ENCODE measurements at places on chromosomes 12 and 14.

DNA sequence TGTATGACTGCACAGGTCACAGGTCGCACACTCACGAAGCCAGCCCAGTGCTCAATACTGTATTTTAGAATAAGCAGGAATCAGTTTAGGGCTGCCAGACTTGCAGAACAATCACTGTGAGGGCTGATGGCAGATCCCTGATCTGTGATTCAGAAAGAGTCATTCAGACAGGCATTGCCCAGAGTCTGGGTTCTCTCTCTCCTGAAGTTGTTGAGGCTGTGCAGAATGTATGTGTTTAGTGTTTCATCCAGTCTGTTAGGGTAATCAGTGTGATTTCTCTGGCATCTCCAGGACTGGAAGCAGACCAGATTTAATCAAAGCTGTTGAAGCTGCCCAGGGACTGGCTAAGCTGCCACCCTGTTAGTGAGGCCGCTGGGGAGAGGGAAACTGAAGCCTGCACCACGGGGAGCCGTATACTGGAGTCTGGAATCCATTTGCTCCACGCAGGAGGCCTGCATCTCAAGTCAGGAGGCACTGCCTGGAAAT lies 69.3 kb downstream of the ETV6 start:
- DNase-seq = no peak

DNA sequence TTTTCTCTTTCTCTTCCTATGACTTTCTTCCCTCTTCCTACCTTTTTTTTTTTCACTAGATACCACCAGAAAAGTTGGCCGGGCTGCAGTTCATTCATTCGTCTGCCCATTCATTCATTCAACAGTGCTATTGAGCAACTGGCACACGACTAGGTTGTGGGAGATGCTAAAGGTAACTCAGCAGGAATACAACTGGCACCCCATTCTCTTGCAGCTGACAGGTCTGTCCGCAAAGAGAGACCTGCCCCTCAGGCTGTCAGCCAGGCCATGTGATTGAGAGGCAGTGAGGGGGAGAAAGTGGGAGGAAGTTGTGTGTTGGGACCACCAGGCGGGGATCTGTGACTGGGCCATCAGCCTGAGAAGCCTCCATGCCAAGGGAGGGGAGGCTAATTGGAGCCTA lies 105.2 kb downstream of the TSPAN9 start:
- no peak for DNase-seq

DNA sequence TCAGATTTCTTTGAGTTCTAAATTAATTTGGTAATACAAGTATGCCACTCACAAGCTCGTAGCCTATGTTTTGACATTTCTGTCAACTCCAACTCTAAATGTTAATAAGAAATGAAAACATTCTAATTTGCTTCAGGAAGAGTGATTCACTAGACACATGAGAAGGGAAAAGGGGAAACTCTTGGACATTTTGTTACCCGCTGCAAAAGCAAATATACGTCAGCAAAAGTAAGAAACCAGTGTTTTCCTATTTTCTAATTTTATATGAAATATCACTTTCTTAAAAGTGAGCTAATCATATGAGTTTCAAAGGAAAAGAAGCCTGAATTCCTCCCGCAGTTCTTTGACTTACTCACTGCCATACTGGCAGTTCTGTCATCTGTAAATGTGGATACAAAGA lies 162.3 kb downstream of the GRIP1 start:
- DNase-seq = no peak

DNA sequence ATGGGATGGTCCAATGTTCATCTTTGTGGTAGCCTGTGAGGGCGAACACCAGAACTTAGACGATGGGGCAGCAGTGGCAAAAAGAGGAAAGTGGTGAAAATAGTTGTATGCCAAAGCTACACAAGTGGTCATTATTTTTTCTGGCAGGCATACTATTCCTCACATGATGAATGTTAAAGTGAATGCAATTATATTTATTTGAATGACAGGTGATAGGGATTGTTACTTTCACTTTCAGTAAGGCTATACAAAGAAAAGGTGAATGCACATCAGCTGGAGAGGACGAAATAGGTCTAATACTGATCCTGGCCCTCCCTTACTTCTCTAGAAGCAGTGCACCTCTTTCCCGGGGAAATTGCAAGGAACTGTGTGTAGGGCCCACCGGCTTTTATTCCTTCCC lies 470.1 kb downstream of the TMTC2 start:
- DNase-seq = no peak

GRCh38 chr14:28999656-29000055 lies 233.1 kb downstream of the FOXG1 start:
- no peak for DNase-seq

- no peak for DNase-seq
These were observed 51.8 kb downstream of the FOXN3 start for GRCh38 chr14:89365061-89365801.

GRCh38 chr14:58987591-58987990 lies 200.9 kb upstream of the DAAM1 start:
- no peak for DNase-seq

GRCh38 chr12:96478011-96478410 lies 11.4 kb upstream of the CFAP54 start:
- DNase-seq = no peak

DNA sequence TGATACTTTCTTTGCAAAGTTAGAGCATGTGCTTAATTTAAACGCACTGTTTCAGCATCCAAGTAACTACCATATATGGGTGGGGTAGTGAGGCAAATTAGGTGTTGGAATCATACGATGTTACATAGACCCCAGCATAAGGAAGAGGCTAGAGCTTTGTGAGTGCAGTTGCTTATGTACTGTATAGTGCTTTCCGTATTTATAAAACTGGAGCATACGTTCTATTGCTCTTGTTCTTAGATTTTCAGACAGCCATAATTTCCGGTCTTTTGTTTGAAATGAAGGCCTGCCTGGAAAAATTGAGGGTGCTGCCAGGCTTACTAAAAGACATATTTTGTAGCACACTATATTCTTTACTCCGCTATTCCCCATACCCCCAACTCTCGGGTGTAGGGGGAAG lies 335.7 kb downstream of the FOXG1 start:
- no peak for DNase-seq

GRCh38 chr14:72680853-72681640 lies 212.9 kb downstream of the DPF3 start:
- no peak for DNase-seq

DNA sequence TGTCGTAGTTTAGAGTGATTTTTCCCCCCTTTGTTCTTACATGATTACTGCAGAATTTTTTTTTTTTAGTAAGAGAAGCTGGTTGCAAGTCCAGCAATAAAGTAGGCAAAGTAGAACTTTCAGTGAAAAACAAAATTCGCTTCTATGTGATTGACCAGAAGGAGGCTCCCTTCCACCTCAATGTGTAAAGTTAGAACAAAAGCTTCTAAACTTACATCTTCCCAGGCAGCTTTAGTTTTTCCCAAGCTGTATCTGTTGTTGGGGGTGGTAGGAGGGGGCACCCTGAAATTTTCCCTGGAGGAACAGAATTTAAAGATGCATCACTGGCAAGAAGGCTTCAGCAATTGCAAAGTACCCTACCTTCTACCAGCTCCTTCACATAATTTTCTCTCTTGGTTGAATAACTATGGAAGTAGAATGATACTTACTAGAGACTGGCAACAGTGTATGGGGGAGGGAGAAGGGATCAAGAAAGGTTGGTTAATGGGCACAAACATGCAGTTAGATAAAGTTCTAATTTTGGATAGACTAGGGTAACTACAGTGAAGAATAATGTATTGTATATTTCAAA lies 87.3 kb upstream of the E2F7 start:
- DNase-seq = peak; percentile 19

DNA sequence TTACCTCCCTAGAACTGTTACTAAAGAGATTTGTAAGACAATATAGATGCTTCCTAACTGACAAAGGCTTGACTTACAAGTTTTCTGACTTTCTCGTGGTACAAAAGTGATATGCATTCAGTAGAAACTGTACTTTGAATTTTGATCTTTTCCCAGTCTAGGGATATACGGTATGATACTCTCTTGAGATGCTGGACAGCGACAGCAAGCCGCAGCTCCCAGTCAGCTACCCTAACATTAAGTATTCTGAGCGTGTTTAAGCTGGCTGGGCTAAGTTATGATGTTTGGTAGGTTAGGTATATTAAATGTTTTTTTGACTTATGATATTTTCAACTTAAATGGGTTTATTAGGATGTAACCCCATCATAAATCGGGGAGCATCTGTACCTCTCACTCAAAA lies 55.2 kb upstream of the CDKL1 start:
- no peak for DNase-seq

DNA sequence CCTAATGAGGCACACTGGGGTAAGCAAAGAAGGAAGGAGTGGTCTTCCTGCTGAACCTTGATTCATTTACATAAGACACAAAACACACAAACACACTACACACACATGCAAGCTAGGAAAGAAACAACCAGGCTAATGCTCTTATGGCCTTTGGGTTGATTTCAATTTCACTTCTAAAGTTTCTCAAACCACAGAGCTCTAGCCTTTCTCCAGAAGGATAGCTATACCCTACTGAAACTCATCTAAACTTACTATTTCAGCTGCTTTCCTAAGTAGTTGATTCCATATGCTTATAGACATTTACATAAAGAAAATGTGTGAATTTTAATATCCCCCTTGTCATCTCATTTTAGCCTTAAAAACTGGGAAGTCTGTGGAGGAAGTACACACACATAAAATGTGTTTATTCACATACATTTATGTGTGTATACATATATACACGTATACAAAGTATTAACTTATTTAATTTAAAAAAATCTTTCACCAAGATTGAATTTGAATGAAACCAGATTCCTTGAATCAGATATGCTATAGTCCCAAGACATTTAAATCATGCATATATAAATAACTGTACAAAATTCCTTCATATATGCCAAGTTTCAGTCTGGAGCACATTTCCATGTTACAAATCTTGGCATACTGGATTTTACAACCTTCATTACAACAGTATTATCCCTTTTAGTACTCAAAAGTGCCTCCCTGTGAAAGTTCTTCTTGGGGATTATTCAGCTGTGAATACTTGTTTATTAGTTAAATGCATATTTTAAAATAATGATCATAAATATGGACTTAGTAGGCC lies 231.8 kb upstream of the NPAS3 start:
- no peak for DNase-seq

GRCh38 chr12:93183940-93184671 lies 193.6 kb upstream of the NUDT4 start:
- DNase-seq = no peak

DNA sequence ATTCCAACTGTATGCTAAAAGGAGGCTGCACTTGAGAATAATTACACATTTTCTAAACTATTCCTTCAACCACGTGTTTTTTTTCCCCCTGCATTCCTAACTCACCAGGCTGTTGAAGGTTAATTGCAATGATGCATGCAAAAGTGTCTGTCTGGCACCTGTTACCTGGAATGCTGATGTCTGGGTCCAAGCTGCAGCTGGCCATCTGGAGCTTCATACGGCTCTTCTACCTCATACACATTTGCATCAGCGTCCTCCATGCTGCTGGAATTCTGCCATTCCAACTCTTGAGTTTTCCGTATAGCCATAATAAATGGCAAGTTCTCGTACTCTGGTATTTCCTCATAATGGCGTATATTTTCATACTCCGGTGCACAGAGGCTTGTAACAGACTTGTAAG lies 8.6 kb downstream of the FGD6 start:
- DNase-seq = no peak

Measured in HFF-Myc (cell line).